ENCODE measurements at places on chromosomes 13 and 19.
A peak's percentile ranks its signal among the peaks of the same experiment; 100 is the strongest.

- DNase-seq, result no peak
These were observed 27.6 kb downstream of the MYO9B start for GRCh38 chr19:17103177-17103576.

GRCh38 chr13:74388626-74389025 lies 254.4 kb upstream of the KLF12 start:
- DNase-seq, result no peak

- DNase-seq, result peak; percentile 93
These were observed 64.9 kb downstream of the GADD45B start for GRCh38 chr19:2540646-2541454.

DNA sequence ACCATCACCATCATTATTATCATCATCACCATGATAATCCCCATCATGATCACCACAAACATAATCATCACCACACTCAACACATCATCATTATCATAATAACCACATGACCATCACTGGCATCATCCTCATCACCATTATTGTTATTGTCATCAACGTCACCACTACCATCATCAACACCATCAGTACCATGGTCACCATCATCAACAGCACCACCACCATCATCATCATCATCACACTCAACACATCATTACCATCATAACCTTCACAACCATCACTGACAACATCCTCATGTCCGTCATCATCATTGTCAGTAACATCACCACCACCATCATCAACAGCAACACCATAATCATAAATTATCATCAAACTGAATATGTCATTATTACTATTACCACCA lies 73.2 kb downstream of the MBD3L1 start:
- DNase-seq, result no peak

- no peak for DNase-seq
These were observed 4.6 kb downstream of the GNA11 start for GRCh38 chr19:3098515-3099346.

DNA sequence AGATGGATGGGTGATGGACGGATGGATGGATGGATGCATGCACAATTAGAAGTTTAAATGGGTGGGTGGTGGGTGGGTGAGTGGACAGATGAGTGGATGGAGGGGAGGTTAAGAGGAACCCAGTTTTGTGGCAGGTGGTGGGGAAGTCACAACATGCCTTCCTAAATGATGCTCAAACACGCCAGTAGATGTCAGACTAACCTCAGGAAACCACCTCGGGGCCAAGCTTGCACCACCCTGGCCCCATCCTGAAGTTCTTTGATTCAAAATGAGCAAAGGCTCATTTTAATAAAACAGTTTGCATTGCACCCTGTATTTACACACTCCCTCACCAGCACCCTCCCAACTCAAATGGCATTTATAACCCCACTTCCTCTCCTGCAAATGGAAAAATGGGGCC lies 91.4 kb upstream of the CACNA1A start:
- DNase-seq, result no peak

DNA sequence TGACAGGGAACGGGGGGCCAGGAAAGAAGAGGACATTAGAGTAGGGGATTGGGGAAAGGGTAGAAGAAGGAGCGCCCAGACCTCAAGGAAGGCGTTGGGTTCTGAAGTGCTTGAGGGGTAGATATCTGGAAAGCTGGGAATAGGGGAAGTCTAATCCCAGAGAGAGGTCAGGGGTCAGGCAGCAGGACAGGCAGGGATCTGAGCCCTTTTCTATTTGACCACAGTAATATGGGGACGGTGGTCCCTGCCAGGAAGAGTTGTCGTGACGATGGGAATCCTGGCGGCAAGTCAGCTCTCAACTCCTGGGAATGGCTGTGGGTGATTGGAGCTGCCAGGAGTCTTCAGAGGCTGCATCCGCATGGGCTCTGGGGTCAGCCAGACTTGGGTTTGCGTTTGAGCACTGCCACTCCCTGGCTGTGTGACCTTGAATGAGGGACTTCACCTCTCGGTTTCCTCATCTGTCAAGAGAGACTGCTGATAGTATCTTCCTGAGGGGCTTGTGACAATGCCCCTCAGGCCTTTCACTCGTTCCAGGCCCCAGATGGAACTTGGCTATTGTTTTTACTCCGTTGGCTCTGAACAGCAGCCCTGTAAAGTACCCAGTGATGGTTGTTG lies 1.3 kb downstream of the AP2A1 start:
- no peak for DNase-seq

DNA sequence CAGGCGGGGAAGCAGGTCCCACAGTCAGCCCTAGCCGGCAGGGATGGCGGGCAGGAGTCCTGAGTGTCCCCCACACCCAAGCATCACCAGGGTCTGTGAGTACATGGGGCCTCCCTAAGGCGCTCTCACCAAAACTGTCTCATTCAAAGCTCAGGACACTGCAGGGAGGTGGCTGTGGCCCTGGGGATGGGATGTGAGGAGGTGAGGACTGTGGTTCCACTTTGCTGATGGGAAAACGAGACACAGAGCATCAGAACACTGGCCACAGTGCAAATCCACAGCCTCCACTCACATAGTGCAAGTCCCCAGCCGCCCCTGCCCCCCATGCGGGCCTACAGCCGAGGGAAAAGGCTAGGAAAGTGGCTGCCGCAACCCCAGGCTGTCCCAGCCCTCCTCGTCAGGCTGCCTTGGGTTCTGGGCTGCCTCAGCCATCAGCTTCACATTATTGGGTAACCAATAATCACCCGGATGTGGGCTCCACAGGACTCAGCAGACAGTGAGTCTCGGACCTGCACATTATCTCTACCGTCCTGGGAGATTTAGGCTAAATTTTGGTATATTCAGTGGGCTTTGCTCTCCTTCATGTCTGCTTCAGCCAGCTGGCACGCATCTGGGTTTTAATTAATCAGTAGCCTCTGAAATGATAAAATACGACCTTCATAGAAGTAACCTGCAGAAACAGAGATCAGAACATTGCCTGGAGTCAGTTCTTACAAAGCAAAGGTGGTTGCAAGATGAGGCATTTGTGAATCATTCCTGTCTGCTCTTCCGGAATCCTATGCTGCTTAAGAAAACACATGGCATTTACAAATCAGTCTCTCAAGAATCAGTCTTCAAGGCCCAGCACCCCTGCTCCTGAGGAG lies 77.0 kb downstream of the SOX1 start:
- no peak for DNase-seq

GRCh38 chr13:95098916-95099315 lies 202.3 kb downstream of the ABCC4 start:
- no peak for DNase-seq

GRCh38 chr13:24985107-24985506 lies 110.8 kb upstream of the PABPC3 start:
- DNase-seq, result no peak

GRCh38 chr19:54674021-54674617 lies 11.3 kb downstream of the LILRB4 start:
- DNase-seq, result no peak

- DNase-seq, result no peak
These were observed 65.0 kb downstream of the TBC1D4 start for GRCh38 chr13:75417012-75417384.

DNA sequence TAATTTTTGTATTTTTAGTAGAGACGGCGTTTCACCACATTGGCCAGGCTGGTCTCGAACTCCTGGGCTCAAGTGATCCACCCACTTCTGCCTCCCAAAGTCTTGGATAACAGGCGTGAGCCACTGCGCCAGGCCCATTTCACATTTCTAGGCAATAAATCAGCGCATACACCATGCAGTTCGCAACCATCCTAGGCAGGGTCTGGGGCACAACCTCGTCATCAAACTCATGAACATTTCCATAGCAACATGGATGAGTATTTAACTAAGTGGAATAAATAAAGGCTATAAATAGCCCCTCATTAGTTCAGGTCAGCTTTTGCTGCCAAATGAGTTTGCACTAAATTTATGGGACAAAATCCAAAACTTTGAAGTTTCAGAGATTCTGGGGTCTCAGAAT lies 8.2 kb downstream of the MEIS3 start:
- no peak for DNase-seq

GRCh38 chr19:10587022-10587838 lies at the start of gene AP1M2:
TSS of gene AP1M2 (minus strand) at chr19:10587312. CDS start at chr19:10587231, 81 bp downstream.
- DNase-seq, result no peak

- DNase-seq, result no peak
These were observed 19.3 kb downstream of the ZNF583 start for GRCh38 chr19:56423276-56423984.

- no peak for DNase-seq
These were observed 72.1 kb downstream of the SLC7A1 start for GRCh38 chr13:29523199-29523961.

GRCh38 chr19:39728040-39728439 lies 9.8 kb downstream of the CLC start:
- no peak for DNase-seq

DNA sequence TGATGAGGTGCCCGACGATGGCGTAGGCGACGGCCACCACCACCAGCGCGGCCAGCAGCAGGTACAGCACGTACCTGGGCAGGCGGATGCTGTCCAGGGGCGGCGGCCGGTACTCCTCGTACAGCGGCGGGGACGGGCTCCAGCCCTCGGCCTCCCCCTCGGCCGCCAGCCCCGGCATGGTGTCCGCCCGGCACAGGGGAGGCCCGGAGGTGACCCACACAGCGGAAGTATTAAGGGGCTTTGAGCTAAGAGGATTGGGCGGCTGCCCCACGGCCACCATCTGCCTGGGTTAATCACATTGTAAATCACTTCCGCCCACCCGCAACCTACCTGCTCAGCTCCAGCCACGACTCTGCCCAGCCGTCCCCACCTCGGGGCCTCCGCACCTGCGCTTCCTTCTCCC lies at the start of gene SMIM44:
Gene SMIM44 (minus strand): TSS at position 216 of the 403 bp plus-strand sequence. CDS start 38 bp downstream, at position 178.
- no peak for DNase-seq

DNA sequence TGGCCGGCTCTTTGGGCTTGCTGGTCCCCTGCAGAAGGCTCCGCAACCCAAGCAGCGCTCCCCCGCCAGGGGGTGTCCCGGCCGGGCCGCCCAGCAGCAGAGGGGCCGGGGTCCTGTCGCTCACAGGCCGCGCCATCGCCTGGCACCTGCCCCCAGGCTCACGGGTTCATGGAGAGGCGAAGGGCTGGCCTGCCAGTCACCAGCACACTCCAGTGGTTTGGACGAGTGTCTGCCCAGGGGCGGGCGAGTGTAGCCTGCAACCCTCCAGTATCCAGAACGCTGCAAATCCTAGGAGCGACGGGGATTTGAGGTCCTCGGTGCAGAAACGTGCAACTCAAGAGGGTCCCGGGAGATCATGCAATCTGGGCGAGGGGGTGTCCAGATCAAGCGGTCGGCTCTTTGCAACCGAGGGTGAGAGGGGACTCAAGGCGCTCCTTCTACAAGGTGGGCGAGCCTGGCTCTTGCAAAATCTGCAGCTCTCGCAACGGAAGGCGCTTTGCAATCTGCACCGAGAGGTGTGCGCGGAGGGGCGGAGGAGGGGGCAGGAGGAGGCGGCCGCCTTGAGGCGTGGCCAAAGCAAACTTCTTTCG lies at the start of gene DBP:
Gene DBP (minus strand): TSS at position 521 of the 590 bp plus-strand sequence. CDS start 385 bp downstream, at position 136.
- DNase-seq, result no peak

DNA sequence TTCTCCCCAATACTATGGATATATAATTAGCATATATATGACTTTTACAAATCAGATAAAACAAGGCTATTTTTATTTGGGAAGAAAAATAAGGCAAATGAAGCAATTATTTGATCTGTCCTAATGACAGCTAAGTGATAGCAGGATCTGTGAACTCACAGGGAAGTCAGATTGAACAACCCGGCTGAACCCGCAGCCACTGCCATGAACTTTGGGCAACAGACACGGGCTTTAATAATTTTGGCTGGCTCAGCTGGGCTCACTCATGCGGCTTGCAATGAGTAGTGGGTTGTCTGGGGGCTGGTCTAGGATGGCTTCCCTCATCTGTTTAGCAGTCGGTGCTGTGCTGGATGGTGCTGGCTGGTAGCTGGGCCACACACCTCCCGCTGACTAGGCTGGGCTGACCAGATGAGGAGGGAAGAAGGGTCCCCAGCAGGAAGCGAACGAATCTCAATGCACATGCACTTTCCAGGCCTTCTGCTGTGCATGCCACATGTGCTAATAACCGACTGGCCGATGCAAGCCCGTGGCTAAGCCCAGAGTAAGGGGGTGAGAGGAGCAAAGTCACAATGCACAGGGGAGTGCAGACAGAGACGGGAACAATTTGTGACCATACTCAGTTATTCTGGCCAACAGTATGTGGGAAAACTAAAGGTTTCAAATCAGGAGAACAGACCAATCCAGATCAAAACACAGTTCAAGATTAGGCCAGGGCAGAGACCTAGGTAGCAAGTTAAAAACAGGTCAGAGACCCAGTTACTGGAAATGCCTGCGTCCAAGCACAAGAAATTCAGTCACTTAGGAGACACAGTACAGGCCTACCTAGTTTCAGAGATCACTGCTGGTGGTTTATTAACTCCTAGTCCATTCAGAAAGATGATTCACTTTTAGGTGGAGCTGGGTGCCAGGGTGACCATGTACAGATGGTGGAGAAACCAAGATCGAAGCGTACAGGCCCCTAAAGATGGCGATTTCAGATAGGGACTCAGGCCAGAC lies 22.3 kb downstream of the CRYL1 start:
- no peak for DNase-seq

GRCh38 chr19:46016426-46017094 lies 6.3 kb downstream of the PGLYRP1 start:
- peak; percentile 36 for DNase-seq

DNA sequence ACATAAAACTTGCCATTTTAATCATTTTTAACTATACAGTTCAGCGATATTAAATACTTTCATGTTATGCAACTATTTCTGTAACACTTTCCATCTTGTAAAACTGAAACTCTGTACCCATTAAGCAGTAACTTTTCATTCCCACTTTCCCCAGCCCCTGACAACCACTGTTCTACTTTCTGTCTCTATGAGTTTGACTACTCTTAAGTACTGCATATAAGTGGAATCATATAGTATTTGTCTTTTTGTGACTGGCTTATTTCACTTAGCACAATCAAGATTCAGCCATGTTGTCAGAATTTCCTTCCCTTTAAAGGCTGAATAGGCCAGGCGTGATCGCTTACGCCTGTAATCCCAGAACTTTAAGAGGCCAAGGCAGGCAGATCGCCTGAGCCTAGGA lies 56.2 kb downstream of the ARHGAP35 start:
- DNase-seq, result no peak

- DNase-seq, result no peak
These were observed 4.3 kb downstream of the DMKN start for GRCh38 chr19:35509018-35509652.

DNA sequence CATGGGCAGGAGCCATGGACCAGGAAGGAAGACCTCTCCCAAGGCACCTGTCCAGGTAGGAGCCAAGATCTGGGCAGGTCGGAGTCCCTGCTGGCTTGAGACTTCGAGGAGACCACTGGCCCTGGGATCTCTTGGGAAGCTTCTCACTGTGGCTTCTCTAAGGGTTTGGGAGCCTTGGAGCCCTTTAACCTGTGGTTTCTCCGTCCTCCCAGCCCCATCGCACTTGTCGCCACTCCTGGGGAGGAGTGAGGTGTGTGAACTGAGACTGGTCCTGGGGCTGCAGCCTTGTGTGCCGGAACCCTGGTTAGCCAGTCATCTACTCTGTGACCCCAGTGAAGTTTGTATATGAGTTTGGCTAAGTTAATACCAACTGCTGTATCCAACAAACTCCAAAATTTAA lies 8.2 kb downstream of the ZNF805 start:
- no peak for DNase-seq

GRCh38 chr19:14022469-14022868 lies 5.5 kb upstream of the RLN3 start:
- no peak for DNase-seq

- no peak for DNase-seq
These were observed 44.2 kb upstream of the RNF113B start for GRCh38 chr13:98221234-98221633.

Data from HS-27A (cell line).